ENCODE measurements at places on chromosomes 5 and 9.

DNA sequence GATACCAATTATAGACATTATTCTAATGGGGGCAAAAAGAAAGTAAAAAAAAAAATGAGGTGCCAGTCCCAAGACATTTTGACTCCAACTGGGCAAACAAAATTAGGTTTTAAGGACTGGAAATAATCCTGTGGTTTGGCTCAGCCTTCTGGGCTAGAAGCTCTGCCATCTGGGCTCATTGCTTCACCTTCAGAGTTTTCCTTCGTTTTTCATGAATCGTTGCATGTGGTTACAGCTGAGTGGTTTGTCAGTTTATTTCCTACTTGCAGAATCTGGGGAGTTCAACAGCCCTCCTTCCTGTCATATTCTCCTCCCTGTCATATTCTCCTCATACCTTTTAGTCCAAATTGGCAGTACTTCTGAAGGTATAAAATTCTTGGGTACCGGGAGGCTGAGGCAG lies 12.0 kb downstream of the UGT3A2 start:
- DNase-seq, result no peak

GRCh38 chr5:170408226-170408625 lies 19.1 kb upstream of the KCNMB1 start:
- DNase-seq, result no peak

GRCh38 chr5:125375143-125375542 lies 628.7 kb upstream of the ZNF608 start:
- no peak for DNase-seq

DNA sequence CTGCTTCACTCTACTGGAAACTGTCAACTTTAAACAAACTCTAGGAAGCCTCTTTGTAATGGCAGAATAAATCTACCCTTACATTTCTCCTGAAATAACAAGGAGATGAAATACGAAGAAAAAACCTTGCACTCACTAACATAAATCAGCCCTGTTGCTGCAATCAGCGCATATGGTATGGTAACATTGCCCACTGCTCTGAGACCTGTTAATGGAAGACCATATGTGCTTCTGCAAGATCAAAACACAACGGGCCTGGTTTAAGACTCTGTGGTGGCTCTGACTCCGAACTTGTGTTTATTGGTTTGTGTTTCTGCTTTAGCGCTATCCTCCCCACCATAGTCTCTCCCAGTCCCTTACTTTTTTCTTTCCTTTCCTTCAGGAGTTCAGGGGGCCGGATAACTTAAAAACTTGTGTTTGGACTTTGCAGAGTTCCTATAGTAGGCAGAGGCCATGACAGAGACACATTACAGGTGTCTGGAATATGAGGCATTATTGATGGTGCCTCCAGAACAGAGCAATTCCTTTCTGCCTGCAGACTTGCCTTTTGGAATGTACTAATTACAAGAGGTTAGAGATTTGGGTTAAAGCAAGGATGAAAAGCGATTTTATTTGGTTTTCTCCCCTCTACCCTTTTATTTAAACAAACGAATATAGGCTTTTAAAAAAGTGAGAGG lies 110.8 kb downstream of the PSAT1 start:
- DNase-seq, result no peak

DNA sequence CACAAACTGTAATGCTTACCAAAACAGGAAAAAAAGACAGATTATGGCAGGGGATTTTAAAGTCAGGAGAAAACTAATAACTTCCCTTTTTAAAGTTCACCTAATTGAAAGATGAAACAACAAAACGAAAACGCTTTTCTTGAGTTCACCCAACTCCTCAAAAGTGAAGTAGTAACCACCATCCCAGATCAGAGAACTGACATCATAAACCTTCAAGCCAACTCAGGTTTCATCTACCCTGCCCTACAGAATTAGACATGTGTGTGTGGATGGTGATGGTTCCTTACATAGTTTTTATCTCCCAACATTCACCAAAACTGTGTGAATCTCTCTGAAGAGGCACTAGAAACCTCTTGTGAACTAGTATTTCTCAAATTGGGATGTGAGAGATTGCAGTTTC lies 195.2 kb upstream of the PTGER4 start:
- no peak for DNase-seq

- no peak for DNase-seq
Measured at GRCh38 chr5:39515881-39516280, 91.1 kb upstream of the DAB2 start.

DNA sequence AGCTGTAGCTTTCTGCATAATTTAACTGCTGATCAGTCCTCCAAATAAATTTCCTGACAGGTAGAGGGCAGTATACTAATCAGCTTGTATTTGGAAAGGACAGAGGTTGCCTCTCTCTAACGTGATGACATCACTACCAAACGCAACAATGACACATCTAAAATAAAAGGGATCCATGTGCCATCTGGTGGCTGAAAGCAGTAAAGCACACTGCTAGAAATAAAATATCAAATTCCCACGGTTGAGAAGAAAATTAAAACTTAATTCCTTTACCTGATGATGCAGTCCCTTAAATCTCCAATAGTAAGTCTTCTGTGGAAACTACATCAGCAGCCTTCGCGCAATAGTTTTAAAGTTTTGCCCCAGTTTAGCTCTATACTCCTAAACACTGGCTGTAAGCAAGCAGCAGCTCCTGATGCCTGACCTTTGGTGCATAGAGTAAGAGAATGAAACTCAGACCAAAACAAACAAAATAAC lies 54.5 kb downstream of the DIAPH1 start:
- DNase-seq, result peak; percentile 42

GRCh38 chr5:68010740-68011139 lies 204.8 kb upstream of the PIK3R1 start:
- DNase-seq, result no peak

- no peak for DNase-seq
Measured at GRCh38 chr9:98766586-98766985, 29.8 kb downstream of the ANKS6 start.

DNA sequence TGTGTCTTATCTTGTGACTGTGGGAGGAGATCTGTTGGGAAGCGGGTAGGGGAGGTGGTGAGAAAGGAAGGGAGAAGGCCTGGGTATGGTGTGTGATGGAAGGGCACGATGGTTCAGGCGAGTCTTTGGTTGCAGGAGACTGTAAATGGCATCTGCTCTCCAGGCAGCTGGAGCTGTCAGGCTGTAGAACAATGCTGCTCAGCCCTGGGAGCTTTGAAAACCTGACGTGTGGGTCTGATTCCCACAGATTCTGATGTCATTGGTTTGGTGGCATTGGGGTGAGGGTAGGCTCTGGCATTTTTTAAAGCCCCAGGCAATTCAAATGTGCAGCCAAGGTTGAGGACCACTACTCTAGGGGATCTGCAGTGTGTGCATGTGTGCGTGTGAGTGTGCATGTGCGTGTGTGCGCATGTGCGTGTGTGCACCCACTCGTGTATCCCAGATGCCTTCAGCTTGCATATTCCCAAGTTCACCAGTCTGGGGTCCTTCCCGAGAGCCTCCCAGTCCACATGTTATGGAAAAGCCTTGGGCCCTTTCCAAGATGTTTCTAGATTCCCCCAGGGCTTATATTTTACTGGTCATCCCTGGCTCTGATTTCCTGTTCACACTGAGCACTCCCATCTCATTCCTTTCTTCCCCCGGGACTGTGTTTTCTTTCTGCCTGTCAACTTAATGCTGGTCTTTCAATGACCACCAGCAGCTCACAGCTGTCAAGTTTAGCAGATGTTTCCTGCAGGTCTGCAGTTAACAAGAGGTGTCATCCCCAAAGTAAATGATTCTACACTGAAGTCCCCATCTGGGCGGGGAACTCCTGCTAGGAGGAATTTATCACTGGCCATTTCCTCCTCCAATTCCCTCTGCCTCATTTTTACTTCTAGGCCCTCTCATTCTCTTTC lies 34.0 kb downstream of the BOD1 start:
- DNase-seq, result no peak

- no peak for DNase-seq
Measured at GRCh38 chr9:98612061-98612752, 96.5 kb downstream of the GABBR2 start.

DNA sequence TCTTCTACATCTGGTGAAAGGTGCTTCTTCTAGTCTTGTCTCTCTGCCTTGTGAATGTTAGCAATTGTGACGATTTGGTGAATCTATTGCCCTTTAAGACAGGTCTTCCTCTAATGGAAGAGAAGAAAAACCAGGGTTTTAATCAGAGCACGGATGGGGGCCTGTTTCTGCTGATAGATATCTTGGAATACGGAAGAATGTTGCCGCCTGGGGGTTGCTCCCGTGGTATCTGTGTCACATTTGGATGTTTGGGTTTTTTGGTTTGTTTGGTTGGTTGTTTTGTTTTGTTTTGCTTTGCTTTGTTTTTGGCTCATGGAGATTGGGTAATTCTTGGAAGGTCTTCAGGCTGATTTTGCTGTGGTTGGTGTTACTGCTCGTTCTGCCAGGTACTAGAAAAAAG lies 9.7 kb upstream of the SLC1A3 start:
- DNase-seq, result no peak

- DNase-seq, result no peak
Measured at GRCh38 chr9:106283769-106284168, 579.2 kb upstream of the ZNF462 start.

DNA sequence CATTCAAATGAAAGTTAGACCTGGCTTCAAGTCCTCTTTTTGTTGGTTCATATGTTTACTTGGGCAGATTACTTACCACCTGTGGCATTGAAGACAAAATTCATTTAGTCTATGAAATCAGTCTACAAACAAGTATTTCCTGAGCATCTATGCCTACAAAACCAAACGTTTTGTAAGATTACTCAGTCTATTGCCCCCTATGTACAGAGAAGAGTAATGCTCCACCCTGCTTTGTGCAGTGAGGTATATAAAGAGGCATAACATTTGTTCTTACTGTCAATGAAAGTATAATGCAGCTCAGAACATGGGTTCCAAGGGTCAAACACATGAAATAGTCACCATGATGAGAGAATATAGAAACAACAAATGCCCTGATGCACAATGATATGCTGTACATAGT lies 580.7 kb downstream of the KIF4B start:
- DNase-seq, result no peak

DNA sequence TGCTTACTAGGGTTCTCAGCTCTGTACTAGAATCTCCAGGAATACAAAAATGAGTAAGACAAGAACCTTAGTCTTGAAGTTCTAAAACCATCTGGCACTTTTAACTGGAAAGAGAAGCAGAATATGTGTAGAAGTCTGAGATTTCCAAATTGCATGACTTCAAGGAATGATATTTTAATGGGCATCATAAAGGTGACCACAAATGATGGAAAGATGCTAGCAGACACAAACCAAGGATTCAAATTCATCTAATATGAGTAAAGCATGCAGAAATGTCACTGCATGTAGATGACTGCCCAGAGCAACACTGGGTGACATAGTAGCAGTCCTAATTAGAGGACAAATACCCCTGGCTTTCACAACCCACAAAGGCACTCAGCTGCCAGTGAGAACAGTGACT lies 117.2 kb downstream of the RPS23 start:
- no peak for DNase-seq

DNA sequence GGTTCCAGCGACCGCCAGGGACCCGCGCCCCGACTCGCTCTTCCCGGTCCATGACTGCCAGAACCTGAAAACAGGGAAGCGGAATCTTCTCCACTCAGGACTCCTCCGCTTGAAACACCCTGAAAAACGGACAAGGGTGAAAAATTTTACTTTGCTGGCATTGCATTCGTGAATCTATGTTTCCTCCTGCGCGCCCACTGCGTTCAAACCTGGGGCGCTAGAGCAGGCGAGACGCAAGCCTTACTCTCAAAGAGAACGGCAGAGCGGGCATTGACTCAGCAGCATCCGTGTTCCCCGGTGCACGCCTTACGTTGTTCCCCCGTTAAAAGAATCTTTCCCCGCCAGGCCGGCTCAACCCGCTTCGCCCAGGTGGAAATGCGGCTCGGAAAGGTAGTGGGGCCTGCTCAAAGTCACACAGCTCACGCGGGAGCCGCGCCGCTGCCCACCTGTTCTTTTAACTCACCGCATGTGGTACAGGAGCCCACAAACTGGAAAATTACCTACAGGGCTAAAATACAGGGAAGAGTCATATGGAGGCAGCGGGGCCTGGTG lies 999 bp upstream of the DRD1 start:
- DNase-seq, result no peak

GRCh38 chr5:4065472-4066320 lies 470.1 kb downstream of the IRX1 start:
- no peak for DNase-seq

GRCh38 chr5:22432905-22433304 lies 420.2 kb downstream of the CDH12 start:
- no peak for DNase-seq

DNA sequence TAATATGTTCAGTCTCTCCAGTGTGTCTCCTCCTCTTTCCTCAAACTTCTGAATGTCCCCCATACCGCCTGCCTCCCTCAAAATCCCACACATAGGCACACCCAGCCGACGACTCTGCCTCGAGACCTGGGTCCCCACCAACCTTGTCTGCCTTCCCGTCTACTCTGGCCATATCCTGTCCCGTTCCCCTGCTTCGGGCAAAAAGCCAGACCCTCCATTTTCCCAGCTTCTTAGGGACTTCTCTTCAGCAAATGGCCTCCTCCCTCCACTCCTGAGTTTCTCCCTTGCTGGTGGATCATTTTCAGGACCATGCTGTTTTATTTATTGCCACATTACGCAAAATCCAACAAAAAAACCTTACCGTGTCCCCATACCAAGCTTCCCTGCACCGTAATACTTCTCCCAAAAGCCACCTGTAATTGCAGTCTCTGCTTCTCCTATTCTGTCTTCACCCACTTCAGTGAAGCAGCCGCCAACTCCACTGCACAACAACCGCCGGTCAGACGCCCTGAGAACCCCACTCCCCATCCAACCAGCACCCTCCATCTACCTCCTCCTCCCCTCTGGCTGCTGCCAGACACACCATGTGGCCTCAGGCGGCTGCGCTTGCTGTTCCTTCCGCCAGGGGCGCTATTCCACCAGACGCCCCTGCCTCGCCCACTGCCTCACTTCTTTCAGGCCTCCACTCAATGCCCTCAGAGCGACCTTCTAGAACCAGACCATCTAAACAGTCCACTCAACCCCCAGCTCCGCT lies 117.0 kb downstream of the TRPM6 start:
- DNase-seq, result peak; percentile 26

- no peak for DNase-seq
Measured at GRCh38 chr9:124741149-124741548, 30.0 kb downstream of the NR6A1 start.

GRCh38 chr5:151180291-151180690 lies 22.7 kb upstream of the ANXA6 start:
- DNase-seq, result no peak

DNA sequence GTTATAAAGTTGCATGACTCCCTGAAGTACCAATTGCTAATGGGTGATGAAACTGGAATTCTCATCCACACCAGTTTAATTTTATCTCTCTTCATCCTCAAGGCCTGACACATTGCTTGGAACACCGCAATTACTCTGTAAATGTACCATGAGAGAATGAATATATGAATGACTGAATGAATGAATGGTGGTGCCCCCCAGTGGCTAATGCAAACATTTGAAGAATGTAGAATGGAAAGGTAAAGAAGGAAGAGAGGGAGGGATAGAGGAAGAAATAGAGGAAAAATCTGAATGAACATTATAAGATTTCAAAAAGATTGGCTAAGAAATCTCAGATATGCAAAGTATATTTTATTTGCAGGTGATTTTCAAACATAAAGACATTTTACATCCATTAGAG lies 13.1 kb downstream of the PAPPA start:
- no peak for DNase-seq

- DNase-seq, result no peak
Measured at GRCh38 chr5:166342402-166342801, 1949.0 kb upstream of the WWC1 start.

Measured in GM18507 (cell line).